ENCODE measurements at places on chromosomes 2 and 18. TPM values are rescaled to one million over a fixed set of nuclear protein-coding genes. Genes with fewer than 3 reads are reported as not detected.
A peak's percentile ranks its signal among the peaks of the same experiment; 100 is the strongest.

DNA sequence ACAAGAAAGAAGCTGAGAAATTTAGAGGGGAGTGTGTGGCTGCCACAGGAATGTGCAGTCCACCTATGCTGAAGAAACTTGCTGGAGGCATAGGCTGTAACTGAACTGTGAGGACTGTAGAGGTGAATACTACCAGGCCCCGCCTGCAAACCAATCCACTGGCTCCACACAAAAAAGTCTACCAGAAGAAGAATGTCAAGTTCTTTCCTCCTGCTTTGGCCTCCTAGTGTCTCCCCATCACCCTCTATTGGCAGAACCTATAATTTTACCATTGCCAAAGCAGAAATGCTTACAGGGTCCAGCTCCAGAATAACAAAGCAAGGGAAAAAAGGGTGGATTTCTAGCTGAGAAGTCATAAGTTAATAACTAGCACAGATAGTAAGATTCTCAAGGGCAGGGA is 5.9 kb upstream of the ATP5MC3 start:
- DNase-seq: peak; percentile 5

Gene CLIP4
- polyA plus RNA-seq: 9.2 TPM

DNA sequence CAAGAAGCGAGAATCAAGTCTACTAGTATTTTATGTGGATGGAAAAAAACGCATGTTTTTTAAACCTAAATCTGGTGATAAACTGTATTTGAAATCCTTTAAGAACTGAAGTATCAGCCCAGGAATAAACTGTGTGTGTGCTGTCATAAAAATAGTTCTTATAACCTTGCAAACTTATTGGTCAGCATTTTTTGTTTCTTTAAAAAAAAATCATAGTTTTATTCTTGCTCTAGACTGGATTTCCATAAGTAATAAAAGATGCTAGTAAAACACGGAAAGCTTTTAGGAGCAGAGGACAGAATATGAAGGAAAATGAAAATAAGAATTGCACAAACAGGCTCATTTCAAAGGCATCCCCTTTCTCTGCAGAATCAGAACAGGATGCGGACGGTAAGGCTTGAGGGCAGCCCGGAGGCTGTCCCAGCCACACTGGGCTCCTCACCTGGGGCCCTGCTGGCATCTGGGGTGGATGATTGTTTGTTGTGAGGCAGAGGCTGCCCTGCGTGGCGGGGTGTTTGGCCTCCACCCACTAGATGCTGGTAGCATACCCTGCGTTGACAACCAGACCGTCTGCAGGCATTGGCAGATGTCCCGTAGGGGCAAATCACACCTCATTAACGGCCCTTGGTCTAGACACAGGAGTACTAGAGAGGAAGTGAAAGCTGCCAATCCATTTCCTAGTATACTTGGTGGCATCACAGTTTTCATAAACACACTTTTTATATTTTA is 52.5 kb downstream of the MBP start:
- H3K27me3 ChIP-seq: no peaks in the 10 kb centered on the region
- no peak for DNase-seq
- no peak overlapping the region for H3K4me3 ChIP-seq
- H3K36me3 ChIP-seq: no peaks in the 10 kb centered on the region

DNA sequence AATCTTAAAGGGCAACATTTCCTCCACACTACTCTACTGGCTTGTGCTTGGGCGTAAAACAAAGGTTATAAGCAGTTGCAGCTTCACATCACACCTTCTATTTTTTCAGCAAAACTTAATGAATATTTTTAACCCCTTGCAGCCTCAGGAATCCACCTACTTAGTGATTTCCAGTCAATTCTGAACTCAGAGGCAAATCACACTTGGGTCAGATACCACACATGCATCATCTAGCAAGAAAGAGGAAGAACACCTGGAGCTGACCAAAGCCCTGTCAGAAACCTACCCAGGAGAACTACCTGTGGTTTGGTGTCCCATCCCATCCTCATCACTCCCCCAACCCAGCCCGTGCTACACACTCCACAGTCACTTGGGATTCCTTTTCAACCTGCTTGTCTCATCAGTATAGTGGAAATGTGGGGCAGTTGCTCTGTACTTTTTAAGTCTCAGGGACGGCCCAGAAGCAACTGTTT is 25.5 kb downstream of the PIAS2 start:
- H3K36me3 ChIP-seq: peaks cover 2% of the 10 kb centered on the region
- H3K4me1 ChIP-seq: no peaks in the 10 kb centered on the region
- H3K27me3 ChIP-seq: no peaks in the 10 kb centered on the region
- no peak overlapping the region for H3K4me3 ChIP-seq
- no peak overlapping the region for H3K27ac ChIP-seq

Gene AKAIN1
- not detected for polyA plus RNA-seq

GRCh38 chr2:96213379-96213778 is 4.8 kb upstream of the STARD7 start:
- no peak overlapping the region for H3K27ac ChIP-seq
- peaks cover 7% of the 10 kb centered on the region for H3K4me1 ChIP-seq
- no peak for DNase-seq
- H3K27me3 ChIP-seq: no peaks in the 10 kb centered on the region
- H3K36me3 ChIP-seq: no peaks in the 10 kb centered on the region

DNA sequence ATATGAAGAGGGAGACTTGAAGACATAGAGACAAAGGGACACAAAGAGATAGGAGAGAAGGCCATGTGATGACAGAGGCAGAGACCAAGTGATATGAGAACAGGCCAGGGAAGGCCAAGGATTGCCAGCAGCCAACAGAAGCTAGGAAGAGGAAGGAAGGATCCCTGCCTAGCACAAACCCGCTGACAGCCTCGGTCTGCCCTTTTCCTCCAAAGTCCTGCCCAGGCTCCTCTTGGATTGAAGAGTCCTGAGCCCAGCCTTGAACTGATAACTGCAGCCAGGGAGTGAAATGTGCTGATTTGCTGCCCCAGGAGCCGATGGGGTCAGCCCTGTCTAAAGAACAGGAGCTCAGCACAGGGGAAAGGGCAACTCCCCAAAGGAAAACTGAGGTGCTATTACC is 76.6 kb downstream of the MCFD2 start:
- H3K27ac ChIP-seq: no peak overlapping the region
- H3K4me1 ChIP-seq: no peaks in the 10 kb centered on the region
- no peak for DNase-seq
- H3K27me3 ChIP-seq: no peaks in the 10 kb centered on the region
- H3K36me3 ChIP-seq: no peaks in the 10 kb centered on the region
- H3K4me3 ChIP-seq: no peak overlapping the region
